ENCODE measurements at places on chromosomes 4 and X.

GRCh38 chr4:117357437-117357836 is 272.1 kb upstream of the TRAM1L1 start:
- no peak for DNase-seq

- no peak for DNase-seq
These were observed 77.3 kb upstream of the NOCT start for GRCh38 chr4:138938366-138938690.

DNA sequence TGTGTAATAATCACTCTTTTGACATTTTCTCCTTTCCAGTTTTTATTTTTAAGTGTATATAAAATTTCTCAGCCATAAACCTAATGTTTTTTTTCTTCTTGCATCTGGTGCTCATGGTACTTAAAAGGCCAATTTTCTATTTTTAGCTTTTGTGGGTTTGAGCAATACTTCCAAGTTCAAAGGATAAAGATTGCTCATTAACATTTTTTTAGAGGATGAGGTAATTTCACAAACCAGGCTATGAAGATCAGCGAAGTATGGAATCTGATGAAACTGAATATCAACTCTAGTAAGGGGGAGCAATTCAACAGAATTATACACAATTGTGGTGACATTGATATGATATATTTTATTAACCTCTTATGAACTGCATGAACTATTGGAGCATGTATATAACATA is 25.8 kb upstream of the KLHL34 start:
- DNase-seq: no peak

DNA sequence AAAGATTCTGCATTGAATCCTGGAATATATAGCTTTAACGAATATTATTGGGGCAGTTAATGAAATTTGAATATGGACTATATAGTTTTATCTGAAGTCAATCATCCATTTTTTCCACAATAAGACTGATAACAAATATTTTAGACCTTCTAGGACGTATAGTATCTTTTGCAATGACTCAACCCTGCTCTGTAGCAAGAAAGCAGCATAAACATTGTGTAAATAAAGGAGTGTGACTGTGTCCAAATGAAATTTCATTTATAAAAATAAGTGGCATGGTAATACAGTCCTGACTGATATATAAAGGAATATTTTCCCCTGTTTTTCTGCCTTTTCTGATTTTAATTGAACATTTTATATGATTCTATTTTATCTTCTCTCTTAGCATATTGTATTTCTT is 947.7 kb upstream of the SLIT2 start:
- no peak for DNase-seq

GRCh38 chrX:68710870-68711576 is 63.6 kb downstream of the STARD8 start:
- no peak for DNase-seq

GRCh38 chr4:78297116-78297800 is 240.1 kb downstream of the FRAS1 start:
- no peak for DNase-seq

DNA sequence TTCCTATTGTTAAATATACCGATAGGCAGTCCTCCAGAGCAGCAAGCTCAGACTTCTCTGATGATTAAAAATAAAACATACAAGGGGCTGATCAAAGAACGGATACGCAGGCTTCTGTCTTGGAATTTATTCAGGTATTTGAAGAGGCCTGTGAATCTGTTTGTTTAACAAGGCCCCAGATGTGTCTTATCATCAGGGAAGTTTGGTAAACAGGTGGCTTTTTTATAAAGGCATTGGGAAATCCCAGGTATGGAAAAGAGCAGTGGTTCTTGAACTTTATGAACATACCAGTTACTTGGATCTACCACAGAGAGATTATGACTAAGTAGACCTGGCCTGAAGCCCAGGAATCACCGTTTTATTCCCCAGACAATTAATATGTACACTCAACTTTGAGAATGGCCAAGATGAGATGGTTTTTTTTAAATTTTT is 47.9 kb downstream of the SOWAHB start:
- no peak for DNase-seq

GRCh38 chr4:54593795-54594322 is 63.9 kb upstream of the KIT start:
- DNase-seq: no peak

DNA sequence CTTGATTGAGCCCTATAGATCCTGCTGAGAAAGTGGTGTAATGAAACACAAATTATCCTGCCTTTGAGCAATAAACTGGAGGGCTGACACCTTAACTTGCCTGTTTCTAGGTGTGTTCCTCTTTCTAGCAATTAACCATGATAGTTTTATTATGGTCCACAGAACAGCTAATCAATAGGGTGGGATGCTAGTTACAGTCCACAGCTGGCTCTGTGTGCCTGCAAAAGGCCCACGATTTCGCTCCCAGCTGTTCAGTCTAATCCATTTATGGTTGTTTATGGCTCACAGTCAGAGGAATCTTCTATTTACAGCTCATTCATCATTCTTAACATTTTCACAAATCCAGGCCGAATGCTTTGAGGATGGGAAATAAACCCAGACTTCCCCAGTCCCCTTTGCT is 674.9 kb downstream of the SMARCA1 start:
- DNase-seq: no peak

GRCh38 chrX:155778844-155779553 is 102.1 kb upstream of the VAMP7 start:
- no peak for DNase-seq

- no peak for DNase-seq
These were observed 1.4 kb downstream of the VEGFD start for GRCh38 chrX:15382813-15383212.

GRCh38 chr4:92334716-92335350 is 31.1 kb downstream of the GRID2 start:
- no peak for DNase-seq

- DNase-seq: no peak
These were observed 3.7 kb upstream of the BEX4 start for GRCh38 chrX:103211012-103211715.

DNA sequence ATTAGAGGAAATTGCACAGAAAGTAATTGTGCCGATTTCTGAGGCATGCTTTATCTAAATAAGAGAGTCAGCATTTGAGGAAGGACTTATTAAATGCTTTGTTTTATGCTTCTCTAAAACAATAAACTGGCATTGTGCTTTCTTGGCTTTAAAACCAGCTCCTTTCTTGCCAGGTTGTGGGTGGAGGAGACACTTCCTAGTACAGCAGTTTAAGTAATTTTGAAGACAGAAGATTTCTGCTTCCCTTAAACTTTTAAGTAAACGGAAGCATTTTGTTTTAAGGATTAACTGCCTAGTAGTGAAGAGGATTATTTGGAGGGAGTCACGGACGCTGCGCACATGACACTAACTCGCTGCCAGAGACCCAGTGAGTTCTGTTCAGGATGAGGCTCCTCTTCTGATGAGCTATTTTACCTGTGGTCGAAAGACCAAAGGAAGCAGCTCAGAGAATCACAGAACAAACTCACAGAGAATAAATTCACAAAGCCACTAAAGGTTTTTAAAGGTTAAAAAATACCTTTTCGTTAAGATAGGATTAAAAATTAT is 169.5 kb downstream of the TLL1 start:
- no peak for DNase-seq

DNA sequence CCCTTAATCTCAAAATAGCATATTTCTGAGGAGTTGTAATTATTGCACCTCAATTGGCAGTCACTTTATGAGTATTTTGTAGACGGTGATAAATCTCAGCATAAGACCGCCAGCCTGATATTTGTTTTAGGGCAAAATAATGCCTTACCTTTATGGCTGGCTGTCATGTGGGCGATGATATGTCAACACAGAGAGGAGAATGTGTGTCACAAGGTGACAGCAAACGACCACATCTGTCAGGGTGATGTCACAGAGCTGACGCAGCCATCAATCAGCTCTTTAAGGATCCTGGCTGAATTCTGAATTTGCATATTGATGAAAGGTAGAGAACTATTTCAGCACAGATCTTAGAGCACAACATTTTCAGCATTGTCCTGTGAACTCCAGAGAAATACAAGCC is 209.7 kb downstream of the CEP135 start:
- DNase-seq: no peak

DNA sequence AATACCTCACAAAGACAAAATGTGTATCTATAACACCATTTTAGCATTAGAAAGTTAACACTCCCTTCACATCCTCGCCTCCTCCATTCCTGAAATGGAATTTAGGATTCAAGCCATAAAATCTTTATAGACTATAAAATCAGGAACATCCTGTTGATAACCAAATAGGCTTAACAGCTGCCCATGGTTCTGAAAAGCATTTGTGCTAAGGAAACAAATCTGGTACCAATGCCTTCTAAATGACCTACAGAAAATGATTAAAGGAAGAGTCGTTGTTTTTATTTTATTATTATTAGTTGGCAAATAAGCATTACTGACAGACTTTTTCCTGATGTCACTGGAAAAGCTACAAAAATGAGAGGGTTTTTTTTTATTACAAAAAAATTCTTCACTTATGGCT is 79.8 kb downstream of the PAPSS1 start:
- DNase-seq: no peak

DNA sequence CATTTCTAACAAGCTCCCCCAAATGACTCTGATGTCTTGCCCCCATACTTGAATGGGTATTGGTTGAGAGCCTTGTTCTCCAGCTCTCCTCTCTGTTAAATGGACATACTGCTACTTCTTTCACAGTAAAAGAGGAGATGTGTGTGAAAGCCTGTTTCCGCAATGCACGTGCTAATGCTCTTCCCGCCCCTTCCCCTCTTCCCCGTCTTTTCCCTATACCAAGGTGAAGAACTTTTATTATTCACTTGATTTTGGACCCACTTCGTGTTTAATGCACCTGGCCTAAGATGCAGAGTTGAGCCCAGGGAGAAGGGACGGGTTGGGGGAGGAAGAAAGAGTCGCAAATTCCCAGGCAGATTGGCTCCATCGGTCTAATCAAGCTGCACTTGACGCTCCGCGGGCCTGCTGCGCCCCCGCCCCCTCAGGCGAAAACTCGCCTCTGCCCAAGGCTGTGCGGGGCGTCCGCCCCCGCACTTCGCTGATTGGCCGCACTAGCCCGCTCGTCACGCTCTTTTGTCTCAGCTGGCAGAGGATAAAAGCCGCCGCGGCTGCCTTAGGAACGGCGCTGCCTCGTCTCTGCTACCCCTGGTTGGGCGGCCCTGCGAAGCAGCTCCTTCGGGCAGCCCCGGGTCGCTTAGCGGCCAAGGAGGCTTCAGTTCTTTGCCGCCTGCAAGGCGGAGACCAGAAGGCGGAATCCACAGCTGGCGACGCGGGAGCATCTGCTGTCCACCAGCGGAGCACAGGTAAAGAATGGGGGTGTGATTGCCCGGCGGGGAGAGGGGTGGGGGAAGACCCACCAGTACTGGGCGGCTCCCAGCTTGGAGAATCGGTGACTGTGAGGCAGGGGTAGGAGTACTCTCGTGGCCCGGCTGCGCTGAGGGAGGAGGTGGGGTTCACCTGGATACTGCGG is at the start of gene ZCCHC12:
ZCCHC12 (plus strand) TSS at position 562 of the 910 bp plus-strand sequence. CDS start 1,421 bp downstream, outside the sequence.
- no peak for DNase-seq
